ENCODE measurements at places on chromosomes 6 and 20.

GRCh38 chr20:20206788-20207187 lies 154.5 kb downstream of the CFAP61 start:
- DNase-seq = no peak
- H3K36me3 ChIP-seq = no peaks in the 10 kb centered on the region
- H3K27ac ChIP-seq = no peak overlapping the region
- H3K4me3 ChIP-seq = no peak overlapping the region
- H3K27me3 ChIP-seq = peaks cover 6% of the 10 kb centered on the region

GRCh38 chr6:470051-470900 lies 78.7 kb downstream of the IRF4 start:
- no peak for DNase-seq
- H3K36me3 ChIP-seq = no peaks in the 10 kb centered on the region
- no peaks in the 10 kb centered on the region for H3K4me1 ChIP-seq
- H3K27ac ChIP-seq = no peak overlapping the region
- no peak overlapping the region for H3K4me3 ChIP-seq
- peaks cover 3% of the 10 kb centered on the region for H3K27me3 ChIP-seq

DNA sequence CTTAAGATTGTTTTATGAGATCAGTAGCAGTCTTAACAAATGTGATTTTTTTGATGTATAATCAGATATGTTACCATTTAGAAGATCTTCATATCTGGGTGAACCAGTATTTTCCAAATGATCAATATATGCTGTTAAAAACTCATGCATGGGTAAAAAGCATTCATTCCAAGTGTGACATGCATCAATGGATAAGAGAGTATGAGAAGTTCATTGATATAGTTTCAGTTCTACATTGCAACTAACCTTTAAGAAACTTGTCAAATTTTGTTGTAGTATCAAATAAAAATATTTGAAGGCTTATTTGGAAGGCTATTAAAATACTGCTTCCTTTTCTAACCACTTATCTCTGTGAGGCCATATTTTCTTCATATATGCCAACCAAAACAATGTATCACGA lies 117.7 kb downstream of the FIG4 start:
- DNase-seq = no peak
- no peaks in the 10 kb centered on the region for H3K36me3 ChIP-seq
- no peaks in the 10 kb centered on the region for H3K4me1 ChIP-seq

DNA sequence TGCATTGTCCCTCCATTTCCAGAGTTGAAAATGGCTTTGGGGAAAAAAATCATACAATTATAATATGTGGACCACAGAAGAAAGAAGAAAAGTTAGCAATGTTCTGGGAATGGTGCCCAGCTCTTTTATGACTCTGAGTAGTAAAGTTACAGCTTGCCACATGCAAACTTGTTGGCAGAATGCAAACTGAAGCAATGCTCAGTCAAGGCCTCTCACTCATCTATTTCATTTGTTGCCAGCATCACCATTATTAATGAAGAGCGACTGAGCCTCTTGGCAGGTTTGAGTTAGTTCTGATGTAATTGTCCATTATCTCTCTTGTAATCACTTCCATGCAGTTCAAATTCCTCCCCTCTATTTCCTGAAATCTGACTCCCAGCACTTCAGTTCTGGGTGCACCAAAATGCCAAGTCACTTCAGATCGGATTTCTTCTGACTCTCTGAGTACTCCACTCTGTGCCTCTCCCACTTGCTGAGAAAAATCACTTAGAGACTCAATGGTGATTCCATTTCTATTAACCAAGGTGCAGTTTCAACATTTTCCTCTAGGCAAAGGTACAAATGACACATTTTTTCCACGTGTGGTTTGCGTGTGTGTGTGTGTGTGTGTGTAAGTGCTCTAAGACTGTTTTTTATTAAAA lies 154.4 kb upstream of the STMND1 start:
- no peak for DNase-seq
- no peak overlapping the region for H3K4me3 ChIP-seq
- H3K4me1 ChIP-seq = peaks cover 16% of the 10 kb centered on the region
- H3K27me3 ChIP-seq = no peaks in the 10 kb centered on the region
- H3K36me3 ChIP-seq = no peaks in the 10 kb centered on the region
- H3K27ac ChIP-seq = peak overlapping the region; percentile 72

DNA sequence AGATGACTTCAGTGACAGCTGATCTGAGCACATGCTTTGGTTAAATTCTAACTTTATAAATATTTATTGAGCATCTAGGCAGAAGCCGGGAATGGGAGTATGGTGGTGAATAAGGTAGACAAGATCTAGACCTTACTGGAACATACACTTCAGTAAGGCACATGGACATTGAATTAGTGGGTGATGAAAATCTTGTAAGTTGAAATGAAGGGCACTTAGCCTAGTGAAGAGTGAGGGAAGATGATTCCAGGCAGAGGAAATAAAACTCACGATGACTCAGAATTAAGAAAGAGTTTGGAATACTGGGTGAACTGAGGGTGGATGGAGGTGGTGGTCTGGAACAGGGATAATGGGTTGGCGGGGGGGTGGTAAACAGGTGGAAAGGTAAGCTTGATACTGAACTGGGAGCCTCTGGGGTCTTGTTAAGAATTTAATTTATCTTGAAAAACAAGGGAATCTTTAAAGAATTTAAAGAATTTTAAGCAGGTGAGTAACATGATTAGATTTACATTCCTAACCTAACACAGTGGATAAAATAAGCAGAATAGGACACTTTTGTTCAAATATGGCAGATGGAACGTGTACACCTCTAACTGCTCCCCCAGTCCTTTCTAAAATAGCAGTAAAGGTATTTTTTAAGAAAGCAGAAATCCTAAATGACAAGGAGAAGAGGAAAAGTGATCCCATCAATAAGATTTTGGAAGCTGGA lies 75.2 kb upstream of the ARHGAP18 start:
- peaks cover 7% of the 10 kb centered on the region for H3K4me1 ChIP-seq
- no peaks in the 10 kb centered on the region for H3K36me3 ChIP-seq
- no peak overlapping the region for H3K4me3 ChIP-seq
- H3K27me3 ChIP-seq = no peaks in the 10 kb centered on the region

DNA sequence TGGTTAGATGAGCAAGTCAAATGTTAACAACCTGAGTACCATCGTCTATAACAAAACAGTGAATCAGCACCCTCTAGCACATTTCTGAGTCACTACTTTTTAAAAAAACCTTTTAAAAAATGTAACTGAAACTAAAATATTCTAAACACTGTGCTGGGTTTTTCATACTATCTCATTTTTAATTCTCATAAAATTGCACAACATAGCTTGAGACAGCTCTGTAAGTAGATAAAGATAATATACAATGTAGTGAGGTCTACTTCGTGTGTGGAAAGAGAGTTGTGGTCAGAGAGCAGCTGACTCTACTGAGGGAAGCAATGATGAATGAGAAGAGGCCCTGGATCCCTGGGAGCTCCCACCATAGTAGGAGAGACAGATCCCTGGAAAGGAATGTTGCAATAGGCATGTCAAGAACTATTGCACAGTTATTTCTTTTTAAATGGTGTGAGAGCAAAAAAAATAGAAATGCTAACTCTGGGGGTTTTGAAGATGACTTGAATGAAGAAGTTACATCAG lies 13.6 kb upstream of the CALHM6 start:
- no peak for DNase-seq
- no peaks in the 10 kb centered on the region for H3K27me3 ChIP-seq
- peak overlapping the region; percentile 61 for H3K27ac ChIP-seq
- H3K4me3 ChIP-seq = no peak overlapping the region

- DNase-seq = peak; percentile 87
- no peak overlapping the region for H3K4me3 ChIP-seq
- H3K27me3 ChIP-seq = no peaks in the 10 kb centered on the region
Measured at GRCh38 chr6:72363844-72364740, 257.8 kb upstream of the KCNQ5 start.

DNA sequence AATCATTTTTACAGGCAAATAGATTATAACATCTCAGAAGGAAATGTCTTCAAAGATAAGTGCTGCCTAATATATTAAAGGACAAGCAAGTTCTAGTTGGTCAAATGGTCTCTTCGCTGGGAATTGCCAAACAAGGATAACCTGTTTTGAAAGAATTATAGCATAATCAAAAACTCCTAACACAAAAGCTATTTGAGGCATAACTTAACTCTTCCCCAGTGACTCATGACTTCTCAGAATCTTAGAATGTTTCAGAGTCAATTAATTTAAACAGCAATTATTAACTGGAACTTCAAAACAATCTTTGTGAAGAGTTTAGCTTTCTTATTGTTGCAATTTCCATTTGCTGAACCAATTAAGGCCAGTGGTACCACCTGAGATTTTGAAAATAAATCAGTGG lies 126.6 kb downstream of the MTFR2 start:
- H3K27ac ChIP-seq = no peak overlapping the region
- DNase-seq = no peak
- H3K4me3 ChIP-seq = no peak overlapping the region
- no peaks in the 10 kb centered on the region for H3K36me3 ChIP-seq
- no peaks in the 10 kb centered on the region for H3K4me1 ChIP-seq
- H3K27me3 ChIP-seq = no peaks in the 10 kb centered on the region

- no peak for DNase-seq
- no peaks in the 10 kb centered on the region for H3K36me3 ChIP-seq
- no peaks in the 10 kb centered on the region for H3K4me1 ChIP-seq
- H3K27ac ChIP-seq = no peak overlapping the region
Measured at GRCh38 chr6:10862361-10862760, 19.5 kb downstream of the GCM2 start.

- H3K27me3 ChIP-seq = no peaks in the 10 kb centered on the region
- H3K36me3 ChIP-seq = peaks cover 57% of the 10 kb centered on the region
- peak overlapping the region; percentile 76 for H3K4me3 ChIP-seq
- peak overlapping the region; percentile 23 for H3K27ac ChIP-seq
- no peaks in the 10 kb centered on the region for H3K4me1 ChIP-seq
Measured at GRCh38 chr6:33289784-33290315, 449 bp downstream of the PFDN6 start.

- no peak overlapping the region for H3K27ac ChIP-seq
- no peaks in the 10 kb centered on the region for H3K4me1 ChIP-seq
- no peaks in the 10 kb centered on the region for H3K36me3 ChIP-seq
- no peak for DNase-seq
Measured at GRCh38 chr6:5782783-5783547, 223.8 kb downstream of the NRN1 start.

GRCh38 chr6:162173466-162173865 lies 554.1 kb downstream of the PRKN start:
- H3K4me3 ChIP-seq = no peak overlapping the region
- H3K27ac ChIP-seq = no peak overlapping the region
- no peaks in the 10 kb centered on the region for H3K4me1 ChIP-seq

DNA sequence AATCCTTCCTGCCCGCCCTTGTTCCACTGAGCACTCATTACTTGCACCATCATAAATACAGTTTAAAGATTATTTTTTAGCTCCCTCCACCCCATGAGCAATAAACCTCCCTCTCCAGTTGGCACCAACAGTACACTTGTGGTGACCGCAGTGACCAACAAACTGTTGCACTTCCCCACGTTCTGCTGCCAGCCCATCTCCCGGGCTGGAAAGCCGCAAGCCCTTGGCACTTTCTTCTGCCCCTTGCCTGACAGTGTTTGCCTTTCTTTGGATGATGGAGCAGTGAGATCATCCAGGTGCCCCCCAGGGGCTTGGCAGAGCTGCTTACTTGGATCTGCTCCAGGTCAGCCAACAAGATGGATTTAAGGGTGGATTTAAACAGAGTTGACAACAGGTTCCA lies 21.6 kb downstream of the KCNB1 start:
- no peak overlapping the region for H3K27ac ChIP-seq
- peak; percentile 87 for DNase-seq
- no peak overlapping the region for H3K4me3 ChIP-seq
- peaks cover 23% of the 10 kb centered on the region for H3K27me3 ChIP-seq

DNA sequence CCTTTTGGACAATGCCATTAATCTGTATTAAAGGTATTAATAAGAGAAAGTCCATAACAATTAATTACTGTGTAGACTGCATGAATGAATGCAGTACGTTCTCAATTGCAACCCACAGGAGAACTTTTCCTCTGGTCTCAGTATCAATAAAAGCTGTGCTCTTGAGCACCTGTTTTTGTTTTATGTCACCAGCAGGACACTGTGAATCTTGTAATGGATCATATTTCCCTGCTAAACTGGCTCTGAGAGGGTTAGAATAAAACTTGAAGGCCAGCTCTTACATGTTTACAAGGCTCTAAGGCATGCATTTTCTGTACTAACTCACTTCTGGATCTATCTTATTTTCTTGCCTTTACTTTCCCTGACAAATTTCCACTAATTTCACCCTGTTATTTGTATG lies 214.3 kb upstream of the PLN start:
- no peaks in the 10 kb centered on the region for H3K4me1 ChIP-seq
- no peak overlapping the region for H3K4me3 ChIP-seq
- no peaks in the 10 kb centered on the region for H3K27me3 ChIP-seq
- H3K36me3 ChIP-seq = no peaks in the 10 kb centered on the region

- no peaks in the 10 kb centered on the region for H3K4me1 ChIP-seq
- DNase-seq = no peak
- no peaks in the 10 kb centered on the region for H3K27me3 ChIP-seq
- H3K27ac ChIP-seq = no peak overlapping the region
- H3K4me3 ChIP-seq = no peak overlapping the region
- H3K36me3 ChIP-seq = no peaks in the 10 kb centered on the region
Measured at GRCh38 chr6:45737331-45738056, 278.2 kb downstream of the CLIC5 start.

- H3K27me3 ChIP-seq = no peaks in the 10 kb centered on the region
- H3K4me3 ChIP-seq = no peak overlapping the region
- H3K36me3 ChIP-seq = no peaks in the 10 kb centered on the region
- no peak for DNase-seq
- no peak overlapping the region for H3K27ac ChIP-seq
- H3K4me1 ChIP-seq = peaks cover 5% of the 10 kb centered on the region
Measured at GRCh38 chr6:37092923-37093727, 76.8 kb upstream of the PIM1 start.

DNA sequence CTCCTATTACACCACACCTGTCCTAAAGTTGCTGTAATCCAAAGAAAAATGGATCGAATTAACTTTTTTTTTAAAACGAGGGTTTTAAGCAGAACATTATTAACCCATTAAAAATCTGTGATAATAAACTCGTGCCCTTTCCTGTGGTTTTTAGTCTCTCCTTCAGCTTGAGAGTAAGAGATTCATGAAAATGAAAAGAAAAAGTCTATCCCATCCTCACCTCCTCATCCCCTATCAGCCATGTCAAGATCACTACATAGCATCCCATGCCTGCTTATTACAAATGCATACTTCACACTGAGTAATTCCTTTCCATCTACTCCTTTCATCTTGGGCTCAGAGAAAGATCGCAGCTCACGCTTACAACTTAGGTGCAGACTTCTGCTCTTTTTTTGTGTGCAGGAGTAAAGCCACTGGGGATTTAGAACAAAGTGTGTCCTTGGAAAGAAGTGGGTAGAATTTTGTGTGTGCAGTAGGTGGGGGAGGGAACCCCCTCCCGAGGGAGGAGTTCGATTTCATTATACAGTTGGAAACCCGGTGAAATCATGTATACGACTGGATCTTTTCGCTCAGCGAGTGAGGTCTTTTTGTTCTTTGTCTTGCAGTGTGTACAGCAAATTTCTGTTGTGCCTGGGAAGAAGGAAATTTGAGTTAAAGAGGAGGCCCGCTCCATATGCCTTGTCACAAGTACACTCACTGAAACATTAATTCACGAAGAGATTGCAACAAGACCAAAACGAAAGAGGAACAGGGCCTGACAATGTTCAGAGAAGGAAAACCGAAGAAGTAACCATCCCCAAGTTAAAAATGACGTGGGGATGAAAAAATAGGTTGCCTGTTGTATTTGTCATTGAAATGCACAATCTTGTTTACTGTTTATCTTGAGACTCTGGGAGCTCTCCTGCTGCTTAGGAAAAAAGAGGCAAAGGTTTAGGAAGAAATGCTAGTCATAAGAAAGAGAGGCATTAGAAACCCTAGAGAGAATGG lies 146.5 kb upstream of the ZNF217 start:
- peak; percentile 31 for DNase-seq
- no peaks in the 10 kb centered on the region for H3K27me3 ChIP-seq
- H3K4me1 ChIP-seq = peaks cover 60% of the 10 kb centered on the region

Data from RWPE2 (cell line).